Cardiac septum (tissue), 1 donor: ENCODE measurements at places on chromosomes 7 and 10. TPM values are rescaled to one million over a fixed set of nuclear protein-coding genes. Genes with fewer than 3 reads are reported as not detected.

Gene CDC14C
- not detected for total RNA-seq

Gene MAGI2
- total RNA-seq: 6.3 TPM

- DNase-seq: peak; percentile 83
Measured at GRCh38 chr10:87659571-87660483, at the start of gene PAPSS2. Gene PAPSS2, plus strand, starts transcription at chr10:87659878. Its CDS starts 104 bp downstream, at chr10:87659982.

- no peak for DNase-seq
Measured at GRCh38 chr10:97002670-97003069, 170.6 kb downstream of the LCOR start.

Gene WEE2
- total RNA-seq: not detected

Gene RBM17
- 70.1 TPM for total RNA-seq

Gene PTN
- total RNA-seq: 15.8 TPM

DNA sequence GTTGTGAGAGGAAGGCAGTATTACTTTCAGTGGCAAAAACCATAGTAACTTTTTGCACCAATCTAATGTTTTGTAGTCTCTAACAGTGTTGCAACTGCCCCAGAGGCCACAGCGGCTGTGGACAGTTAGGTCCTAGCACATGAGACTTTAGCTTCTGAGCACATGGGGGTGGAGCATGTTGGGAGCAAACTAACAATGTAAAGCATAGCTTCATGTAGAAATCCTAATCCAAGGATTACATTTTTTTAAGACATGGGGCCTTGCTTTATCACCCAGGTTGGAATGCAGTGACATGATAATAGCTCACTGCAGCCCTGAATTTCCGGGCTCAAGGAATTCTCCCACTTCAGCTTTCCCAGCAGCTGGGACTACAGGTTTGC is 49.0 kb downstream of the LAMB1 start:
- no peak for DNase-seq

GRCh38 chr7:74665296-74665938 is 7.9 kb downstream of the GTF2I start:
- DNase-seq: peak; percentile 46

Gene TIMM23
- total RNA-seq: 65.7 TPM

DNA sequence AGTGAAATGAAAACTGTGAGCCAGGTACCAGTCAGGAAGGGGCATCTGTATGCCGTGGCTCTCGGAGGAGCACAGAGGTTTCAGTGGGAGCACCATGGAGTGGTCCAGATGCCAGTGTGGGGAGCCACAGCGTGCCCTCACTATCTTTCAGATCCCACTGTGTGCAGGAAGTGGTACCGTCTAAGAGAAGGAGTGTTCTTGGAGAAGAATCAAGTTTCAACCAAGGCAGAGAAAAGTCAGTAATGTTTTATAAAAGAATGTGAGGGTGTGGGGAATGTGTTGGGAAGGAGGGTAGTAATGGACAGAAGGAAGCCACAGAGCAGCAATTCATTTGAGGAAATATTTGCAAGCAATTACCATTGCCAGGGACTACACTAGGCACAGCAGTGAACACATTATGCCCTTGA is 35.6 kb downstream of the PRKAR2B start:
- no peak for DNase-seq

DNA sequence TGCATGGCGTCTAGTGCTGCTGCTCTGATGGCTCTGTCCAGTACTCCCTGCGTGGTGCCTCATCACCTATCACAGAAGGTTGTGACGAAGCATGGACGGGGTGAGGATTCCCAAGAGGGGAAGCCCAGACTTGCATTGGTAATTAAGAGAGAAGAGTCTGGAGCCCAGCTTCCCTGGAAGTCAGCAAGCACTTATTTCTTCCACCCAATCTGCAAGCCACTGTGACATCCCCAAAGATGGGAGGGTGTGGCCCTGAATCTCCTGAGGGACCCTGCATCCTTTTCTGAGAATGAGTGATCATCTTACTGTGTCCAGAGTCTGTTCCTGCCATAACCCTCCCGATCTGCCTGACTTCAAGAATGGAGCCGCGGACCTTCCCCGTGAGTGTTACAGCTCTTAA is 166.7 kb downstream of the PTPN20 start:
- no peak for DNase-seq

Gene SLC16A12
- 3.1 TPM for total RNA-seq

DNA sequence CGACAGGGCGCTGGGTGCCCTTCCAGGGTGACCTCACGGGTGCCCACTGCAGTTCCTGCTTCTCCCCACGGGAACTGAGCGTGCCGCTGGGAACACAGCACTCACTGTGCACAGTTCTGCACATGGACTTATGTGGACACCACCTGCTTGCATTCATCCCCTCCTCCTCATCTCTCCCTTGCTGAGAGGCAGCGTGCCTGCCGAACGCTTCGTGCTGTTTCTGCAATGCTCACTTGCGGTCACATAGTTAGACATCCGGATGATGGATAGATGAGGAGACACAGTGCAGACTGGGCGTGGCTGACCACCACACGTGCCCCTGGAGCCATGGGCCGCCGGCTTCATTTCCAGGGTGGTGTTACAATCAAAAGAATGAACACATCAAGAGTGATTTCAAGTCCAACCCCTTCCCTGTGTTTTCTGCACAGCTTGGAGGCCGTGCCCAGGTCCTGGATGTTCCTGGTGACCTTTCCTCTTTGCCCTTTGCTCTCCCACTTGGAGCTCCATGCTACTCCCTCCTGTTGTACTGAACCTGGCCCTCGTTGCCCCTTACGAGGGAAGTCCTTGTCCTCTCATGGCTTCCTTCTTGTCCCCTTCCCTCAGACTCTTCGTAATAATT is 119.4 kb downstream of the VIPR2 start:
- peak; percentile 68 for DNase-seq

Gene HTR7
- total RNA-seq: 0.16 TPM

Gene TRIM50
- total RNA-seq: not detected

DNA sequence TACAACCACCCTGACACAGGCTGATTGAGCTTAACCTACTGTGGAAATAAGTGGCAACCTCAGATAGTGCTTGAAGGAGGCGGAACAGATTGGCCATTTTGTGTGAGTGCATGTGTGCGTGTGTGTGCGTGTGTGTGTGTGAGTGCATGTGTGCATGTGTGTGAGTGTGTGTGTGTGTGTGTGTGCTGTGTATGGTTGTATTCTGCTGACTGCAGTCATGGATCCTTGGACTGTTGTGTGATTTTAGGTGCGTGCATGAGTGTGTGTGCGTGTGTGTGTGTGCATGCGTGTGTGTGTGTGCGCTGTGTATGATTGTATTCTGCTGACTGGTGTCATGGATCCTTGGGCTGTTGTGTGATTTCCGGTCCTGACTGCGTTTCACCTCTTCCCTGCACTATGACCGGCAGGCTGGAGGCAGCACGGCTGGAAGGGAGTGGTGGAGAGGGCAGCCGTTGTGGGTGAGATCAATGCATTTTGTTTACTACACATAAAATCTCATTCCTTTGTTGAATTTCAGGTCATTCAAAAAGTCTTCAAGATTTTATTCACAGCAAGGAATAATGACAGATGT is 6.3 kb downstream of the IQCE start:
- no peak for DNase-seq

DNA sequence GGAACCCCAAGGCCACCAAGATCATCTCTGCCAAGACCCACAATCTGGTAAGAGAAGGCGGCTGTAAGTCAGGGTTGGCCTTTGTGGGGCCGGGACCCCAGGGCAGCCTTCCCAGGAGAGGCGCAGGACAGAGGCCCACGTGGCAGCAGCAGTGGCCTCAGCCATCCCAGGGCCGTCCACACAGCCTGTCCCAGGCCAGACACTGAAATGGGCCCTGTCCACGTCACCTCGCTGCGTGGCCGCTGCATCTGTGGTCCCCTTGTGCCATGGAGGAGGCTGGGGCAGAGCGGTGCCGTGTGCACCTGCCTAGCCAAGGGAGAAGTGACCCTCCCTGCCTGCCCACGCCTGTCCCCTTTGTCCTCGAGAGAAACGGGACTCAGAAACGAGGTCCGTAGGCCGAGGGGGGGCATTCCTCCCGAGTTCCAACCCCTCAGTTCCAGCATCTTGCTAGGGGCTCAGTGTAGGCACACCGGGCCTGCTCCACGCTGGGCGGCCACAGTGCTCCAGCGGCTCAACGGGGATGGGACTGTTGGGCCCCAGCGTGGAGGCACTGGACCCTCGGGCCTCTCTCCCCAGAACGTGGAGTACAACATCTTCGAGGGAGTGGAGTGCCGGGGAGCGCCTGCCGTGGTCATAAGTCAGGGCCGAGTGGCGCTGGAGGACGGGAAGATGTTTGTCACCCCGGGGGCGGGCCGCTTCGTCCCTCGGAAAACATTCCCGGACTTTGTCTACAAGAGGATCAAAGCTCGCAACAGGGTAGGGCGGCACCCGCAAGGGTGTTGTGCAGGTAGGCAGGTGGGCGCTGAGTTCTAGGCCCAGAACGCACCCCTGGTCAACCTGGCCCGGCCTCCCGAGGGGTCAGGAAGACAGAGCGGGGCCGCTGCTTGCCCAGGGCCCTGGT is 15.6 kb downstream of the DPYSL4 start:
- DNase-seq: no peak

GRCh38 chr10:63561341-63561740 is 40.1 kb downstream of the REEP3 start:
- no peak for DNase-seq

Gene OR2A5
- not detected for total RNA-seq

- DNase-seq: no peak
Measured at GRCh38 chr10:110625951-110626855, 17.9 kb upstream of the RBM20 start.

Gene SPDYE16
- not detected for total RNA-seq

GRCh38 chr10:51001587-51001986 is 72.7 kb upstream of the PRKG1 start:
- no peak for DNase-seq

Gene TMEM196
- not detected for total RNA-seq

DNA sequence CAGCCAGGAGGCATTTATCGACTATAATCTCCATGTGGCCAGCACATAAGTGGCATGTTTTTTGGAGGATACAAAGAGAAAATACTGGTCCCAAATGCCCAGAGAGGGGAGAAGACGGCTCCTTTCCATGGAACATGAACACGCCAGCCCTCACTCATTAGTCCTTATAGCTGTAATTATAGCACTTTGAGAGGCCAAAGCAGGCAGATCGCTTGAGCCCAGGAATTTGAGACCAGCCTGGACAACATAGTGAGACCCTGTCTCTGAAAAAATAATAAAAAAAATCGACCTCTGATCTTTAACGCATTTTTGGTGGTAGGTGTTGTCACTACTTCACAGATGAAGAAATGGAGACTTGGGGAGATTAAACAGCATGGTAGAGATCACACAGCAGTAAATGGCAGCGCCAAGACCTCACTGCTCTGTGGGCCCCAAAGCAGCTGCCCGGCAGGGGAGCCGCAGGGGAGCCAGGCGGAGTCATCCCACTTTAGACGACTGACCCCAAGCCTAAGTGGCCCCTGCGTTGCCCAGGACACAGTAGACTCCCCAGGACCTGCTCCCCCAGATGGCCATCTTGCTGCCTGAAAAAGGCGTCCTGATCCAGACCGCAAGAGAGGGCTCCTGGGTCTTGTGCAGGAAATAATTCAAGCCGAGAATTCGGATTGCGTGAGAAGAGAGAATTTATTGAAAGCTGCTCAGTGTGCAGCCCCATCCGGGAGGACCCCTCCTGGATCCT is 21.2 kb upstream of the PRKAG2 start:
- DNase-seq: no peak
